Calu3 (cell line): ENCODE measurements at places on chromosomes 6 and 20. TPM values are rescaled to one million over a fixed set of nuclear protein-coding genes. Genes with fewer than 3 reads are reported as not detected.
A peak's percentile ranks its signal among the peaks of the same experiment; 100 is the strongest.

DNA sequence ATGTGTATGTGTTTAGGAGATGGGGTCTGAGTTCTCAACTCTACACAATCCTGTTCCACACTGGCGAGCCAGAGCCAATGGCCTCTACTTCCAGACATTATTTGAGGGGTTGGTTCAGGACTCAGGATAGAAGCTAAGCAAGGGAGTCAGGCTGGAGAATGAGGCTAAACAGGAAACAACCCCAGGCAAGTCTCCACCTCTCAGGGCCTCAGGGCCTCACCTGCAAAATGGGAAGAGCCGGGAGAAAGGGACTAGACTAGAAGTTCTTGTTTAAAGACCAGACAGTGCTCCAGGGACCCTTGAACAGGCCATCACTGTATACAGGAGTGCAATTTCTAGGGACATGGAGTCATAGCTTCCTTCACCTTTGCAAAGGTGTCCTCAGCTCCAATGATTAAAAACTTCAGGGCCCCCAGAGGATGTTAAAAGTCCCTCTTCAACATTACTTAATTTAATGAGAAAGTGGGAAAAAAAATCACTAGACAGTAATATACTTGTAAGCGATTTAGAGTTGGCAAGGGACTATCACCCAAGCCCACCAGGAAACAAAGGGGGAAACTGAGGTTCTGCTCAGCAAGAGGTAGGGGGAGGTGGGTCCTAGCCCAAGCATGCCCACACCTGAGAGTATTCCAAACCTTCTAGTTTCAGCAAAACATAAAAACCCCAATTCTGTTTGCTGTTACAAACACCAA is 41.7 kb downstream of the ZMYND8 start:
- DNase-seq = no peak

GRCh38 chr6:56158571-56158970 is 88.8 kb downstream of the COL21A1 start:
- DNase-seq = no peak

- DNase-seq = no peak
Measured at GRCh38 chr20:44222027-44222426, 11.5 kb upstream of the OSER1 start.

- no peak for DNase-seq
Measured at GRCh38 chr6:150906641-150907326, 41.3 kb downstream of the MTHFD1L start.

DNA sequence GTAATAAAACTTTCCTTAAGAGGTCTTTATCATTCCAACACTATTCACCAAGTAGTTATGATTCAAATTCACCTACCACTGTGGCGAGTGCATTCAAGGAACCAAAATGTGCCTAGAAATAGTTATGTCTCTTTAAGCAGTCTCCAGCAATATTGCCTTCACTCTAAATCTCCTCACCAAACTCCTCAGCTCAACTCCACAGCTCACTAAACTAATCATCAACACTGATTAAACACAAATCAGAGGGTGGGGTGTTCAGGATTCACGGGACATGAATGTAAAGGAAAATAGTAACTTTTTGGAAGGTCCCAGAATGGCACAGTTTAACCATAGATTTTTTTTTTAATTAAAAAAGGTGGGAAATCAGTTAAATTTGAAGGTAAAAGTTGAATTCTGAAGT is 70.5 kb upstream of the THEMIS start:
- DNase-seq = no peak

- peak; percentile 34 for DNase-seq
Measured at GRCh38 chr6:4774715-4775493, 1.3 kb upstream of the CDYL start.

DNA sequence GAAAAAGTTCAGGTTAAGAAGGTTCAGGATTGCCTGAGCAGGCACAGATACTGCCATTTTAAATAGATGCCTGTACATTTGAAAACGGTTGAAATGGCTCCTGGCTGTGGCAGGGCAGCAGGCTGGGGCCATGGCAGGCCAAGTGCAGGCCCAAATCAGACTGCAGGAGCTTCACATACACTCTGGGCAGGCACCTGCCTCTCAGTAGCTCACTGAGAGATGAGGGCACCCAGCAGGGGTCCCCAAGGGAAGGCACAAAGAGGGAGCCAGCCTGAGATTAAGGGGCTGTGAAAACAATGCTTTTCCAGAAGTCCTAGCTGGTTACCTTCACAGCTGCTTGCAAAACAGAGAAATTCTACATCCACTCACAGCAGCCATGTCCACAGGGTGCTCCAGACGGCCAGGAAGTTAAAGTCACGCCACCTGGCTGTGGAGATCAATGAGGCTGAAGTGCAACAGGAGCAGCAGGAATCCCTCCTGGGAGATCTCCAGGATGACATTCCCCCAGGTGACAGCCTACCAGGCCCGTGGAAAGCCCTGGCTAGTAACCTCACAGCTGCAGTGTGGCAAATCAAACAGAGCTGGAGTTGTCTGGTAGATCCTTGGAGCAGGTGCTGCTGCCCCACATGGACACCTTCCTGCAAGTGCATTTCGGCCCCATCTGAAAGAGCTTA is 6.2 kb upstream of the RAET1E start:
- no peak for DNase-seq

DNA sequence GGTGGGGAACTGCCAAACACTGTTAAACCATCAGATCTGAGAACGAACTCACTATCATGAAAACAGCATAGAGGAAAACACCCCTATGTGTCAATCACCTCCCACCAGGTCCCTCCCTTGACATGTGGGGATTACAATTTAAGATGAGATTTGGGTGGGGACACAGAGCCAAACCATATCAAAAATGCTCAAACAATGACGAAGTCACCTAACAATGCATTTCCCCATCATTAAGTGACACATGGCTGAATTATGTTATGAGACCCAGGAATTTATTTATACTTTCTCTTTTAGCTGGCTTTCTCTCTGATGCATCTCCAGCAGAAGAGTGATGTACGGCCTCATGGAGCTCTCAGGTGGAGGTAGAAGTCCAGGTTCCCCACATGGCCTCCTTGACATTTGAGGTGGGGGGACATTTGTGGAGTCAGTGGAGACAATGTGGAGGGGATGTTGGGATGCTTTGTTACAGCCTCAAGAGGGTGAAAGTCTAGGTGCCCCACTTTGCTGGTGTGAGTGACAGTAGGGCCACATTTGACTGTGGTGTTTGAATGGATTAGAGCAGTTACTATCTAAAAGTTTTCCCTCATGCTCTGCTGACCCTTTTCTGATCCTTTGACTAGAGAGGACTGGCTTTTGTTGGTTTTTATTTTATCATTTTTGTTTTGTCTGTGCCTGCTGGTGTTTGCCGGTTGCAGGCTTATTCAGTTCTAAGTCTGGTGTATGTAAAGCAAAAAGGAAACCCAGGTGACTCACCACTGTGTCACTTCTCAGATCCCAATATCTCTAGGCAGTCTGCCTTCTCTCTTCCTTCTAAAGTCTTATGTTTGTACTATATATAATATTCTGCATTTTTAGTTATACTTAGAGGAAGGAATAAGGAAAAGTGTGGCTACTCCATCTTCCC is 18.5 kb upstream of the DCBLD1 start:
- DNase-seq = no peak

GRCh38 chr6:55397986-55398385 is 70.7 kb downstream of the GFRAL start:
- no peak for DNase-seq

- DNase-seq = no peak
Measured at GRCh38 chr20:50251383-50251748, 60.7 kb downstream of the CEBPB start.

- DNase-seq = no peak
Measured at GRCh38 chr6:13769034-13769654, 45.2 kb downstream of the MCUR1 start.

DNA sequence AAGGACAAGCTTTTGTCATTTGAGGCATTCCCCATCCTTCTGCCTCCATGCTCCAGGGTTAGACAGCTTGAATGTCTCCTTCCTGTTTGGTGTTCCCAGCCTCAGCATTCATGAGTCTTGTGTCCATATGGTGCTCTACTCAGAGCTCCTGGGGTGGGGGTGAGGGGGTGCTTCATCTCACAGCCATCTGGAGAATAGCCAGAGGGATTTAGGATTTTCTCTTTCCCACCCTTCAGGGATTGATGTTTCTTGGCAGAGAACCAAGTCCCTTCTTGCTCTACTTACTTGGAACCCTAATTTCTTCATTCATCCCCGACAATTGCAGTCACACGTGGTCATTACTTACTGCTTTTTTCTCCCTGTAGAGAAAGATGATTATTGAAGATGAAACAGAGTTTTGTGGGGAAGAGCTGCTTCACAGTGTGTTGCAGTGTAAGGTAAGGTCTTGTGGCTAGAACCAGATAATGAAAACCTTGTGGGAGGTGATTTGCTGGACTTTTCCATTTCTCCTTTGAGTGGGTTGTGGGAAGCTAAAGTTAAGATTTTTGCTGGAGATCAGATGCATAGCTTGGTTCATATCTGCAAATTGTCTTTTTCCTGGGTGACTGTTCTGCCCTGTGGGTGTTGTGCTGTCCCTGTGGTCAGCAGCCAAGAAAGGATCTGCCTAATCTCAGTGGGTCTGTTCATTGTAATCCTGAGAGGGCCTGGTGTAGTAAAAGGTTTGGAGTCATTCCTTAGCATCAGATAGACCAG is 18.6 kb downstream of the CMTR1 start:
- no peak for DNase-seq

GRCh38 chr6:117481278-117481925 is 1.1 kb upstream of the DCBLD1 start:
- DNase-seq = peak; percentile 40

DNA sequence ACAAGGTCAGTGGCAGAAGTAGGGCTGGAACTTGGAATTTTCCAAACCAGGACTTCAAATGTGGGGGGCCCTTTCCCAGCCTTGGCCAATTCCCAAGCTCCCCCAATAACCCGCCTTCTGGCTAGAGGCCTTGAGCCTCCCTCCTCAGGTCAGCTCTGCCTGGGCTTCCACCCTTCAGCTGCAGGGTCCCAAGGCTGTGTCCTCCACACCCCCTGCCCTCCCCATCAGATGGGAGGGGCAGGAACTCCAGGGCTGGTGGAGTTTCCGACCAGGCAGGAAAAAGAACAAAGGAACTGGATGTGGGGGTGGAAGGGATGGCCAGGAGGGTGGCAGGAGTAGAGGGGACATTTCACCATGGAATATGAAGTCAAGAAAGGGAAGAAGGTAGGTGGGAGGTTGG is at the start of gene CCM2L:
TSS of gene CCM2L (plus strand) at position 338 of the 400 bp plus-strand sequence. CDS start at position 355, 17 bp downstream.
- DNase-seq = no peak

GRCh38 chr6:111757342-111757741 is 115.9 kb downstream of the FYN start:
- DNase-seq = no peak

GRCh38 chr6:25002326-25003091 is 66.7 kb upstream of the RIPOR2 start:
- peak; percentile 51 for DNase-seq

DNA sequence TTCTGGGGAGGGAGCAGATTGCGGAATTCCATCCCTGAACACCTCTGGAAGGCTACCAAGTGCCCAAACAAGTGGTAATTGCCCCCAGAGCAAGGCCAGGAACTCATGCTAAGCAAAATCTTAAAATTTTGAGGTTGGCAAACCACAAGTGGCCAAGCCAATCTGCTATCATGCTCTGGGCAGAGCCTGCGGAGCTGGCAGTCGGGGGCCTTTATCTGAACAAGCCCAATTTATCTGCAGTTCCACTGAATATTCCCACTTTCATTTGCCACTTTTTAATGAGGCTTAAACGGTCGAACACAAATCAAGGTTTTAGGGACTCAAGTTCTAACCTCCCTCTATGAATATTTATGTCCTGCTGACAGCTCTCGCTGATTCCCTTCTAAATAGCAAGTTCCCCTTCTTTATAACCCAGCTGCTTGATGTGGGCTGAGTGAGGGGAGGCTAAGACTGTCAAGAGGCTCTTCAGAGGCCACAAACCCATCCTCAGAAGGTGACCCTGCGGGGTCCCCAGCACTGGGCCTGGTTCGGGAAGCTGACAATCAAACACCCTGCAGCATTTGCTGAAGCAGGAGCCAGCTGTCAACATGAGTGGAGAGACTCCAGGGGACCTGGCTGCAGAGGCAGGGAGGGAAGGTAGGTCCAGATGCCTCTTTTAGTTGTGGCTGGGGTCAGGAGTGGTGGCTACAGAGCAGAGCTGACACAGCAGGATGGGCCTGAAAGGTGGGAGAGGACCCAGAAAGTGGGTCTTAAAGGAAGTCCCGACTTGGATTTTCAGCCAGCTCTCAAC is 11.9 kb downstream of the CCDC167 start:
- no peak for DNase-seq

GRCh38 chr6:118865100-118865391 is 28.9 kb upstream of the ASF1A start:
- no peak for DNase-seq

- no peak for DNase-seq
Measured at GRCh38 chr20:58557733-58558342, 42.6 kb upstream of the APCDD1L start.

DNA sequence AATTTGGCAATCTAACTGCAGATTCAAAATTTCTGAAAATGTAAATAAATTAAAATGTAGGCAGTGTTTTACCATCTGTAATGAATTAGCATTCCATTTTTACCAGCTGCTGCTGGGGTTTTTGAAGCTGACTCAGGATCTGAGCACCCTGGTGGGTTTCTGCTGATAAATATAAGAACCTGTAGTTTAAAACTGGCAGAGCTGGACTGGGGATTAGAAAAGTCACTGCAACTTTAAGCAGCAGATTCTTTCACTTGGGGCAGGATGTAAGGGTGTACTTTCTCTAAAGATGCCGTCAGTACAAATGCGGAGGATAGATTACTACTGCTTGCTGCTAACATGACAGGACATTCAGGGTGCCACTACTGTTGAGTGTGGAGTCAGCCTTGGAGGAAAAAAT is 341.8 kb downstream of the CDKAL1 start:
- DNase-seq = peak; percentile 13

- no peak for DNase-seq
Measured at GRCh38 chr6:15137086-15137485, 108.8 kb upstream of the JARID2 start.

CNKSR3 gene
- 4.0 and 4.7 TPM in 2 replicates for total RNA-seq

FOXC1 gene
- total RNA-seq = 12.3 and 16.5 TPM in 2 replicates

BPIFB4 gene
- total RNA-seq = not detected in 2 replicates

SNAI1 gene
- 0.81 and 0.90 TPM in 2 replicates for total RNA-seq

SIGLEC1 gene
- not detected in 2 replicates for total RNA-seq

SLC35D3 gene
- not detected in 2 replicates for total RNA-seq

DNAH8 gene
- total RNA-seq = 0.05 TPM in 1 of 2 replicates, not detected in the other

DPPA5 gene
- total RNA-seq = not detected in 2 replicates
